NCI-H774 (cell line): ENCODE measurements at places on chromosomes 7 and 10.

DNA sequence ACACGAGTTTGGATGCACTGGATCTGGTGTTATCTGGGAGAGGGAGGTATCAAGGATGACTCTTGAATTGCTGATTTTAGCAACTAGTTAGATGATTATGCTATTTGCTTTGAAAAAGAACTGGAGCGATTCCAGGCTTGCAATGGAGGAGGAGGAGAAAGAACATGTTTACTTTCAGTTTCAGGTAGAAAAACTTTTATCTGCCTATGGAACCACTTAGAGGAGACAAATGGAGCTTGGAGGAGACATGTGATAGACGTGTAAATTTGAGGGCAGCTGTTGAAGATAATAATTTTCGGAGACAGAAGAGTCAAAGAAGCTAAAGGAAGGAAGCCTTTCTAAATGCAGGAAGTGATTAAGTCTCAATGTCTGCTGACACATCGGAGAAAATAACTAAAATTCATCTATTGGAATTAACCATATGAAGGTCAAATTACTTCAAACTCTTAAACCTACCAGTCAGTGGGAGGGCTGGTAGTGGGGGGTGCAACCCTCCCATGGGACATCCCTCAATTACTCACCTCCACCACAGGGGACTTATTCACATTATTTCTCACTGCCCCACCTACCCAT lies 56.4 kb upstream of the GNAI1 start:
- no peak for DNase-seq

- DNase-seq: no peak
These were observed 65.8 kb upstream of the SKAP2 start for GRCh38 chr7:26930201-26930600.

- DNase-seq: no peak
These were observed 91.5 kb upstream of the KCND2 start for GRCh38 chr7:120181499-120181898.

GRCh38 chr7:101940830-101941229 lies 123.4 kb downstream of the CUX1 start:
- no peak for DNase-seq
